ENCODE measurements at places on chromosomes 12 and 14. TPM values are rescaled to one million over a fixed set of nuclear protein-coding genes. Genes with fewer than 3 reads are reported as not detected.

STYX gene
- total RNA-seq, result 12.8 TPM

EID3 gene
- 4.4 TPM for total RNA-seq

MYH6 gene
- 3.4 TPM for total RNA-seq

OR6C2 gene
- not detected for total RNA-seq

NEDD1 gene
- total RNA-seq, result 17.8 TPM

OAS3 gene
- 47.4 TPM for total RNA-seq

- no peaks in the 10 kb centered on the region for H3K36me3 ChIP-seq
- no peak for DNase-seq
- no peak overlapping the region for H3K27ac ChIP-seq
Observed at GRCh38 chr12:98359856-98360255, 155.5 kb upstream of the TMPO start.

- peaks cover 23% of the 10 kb centered on the region for H3K36me3 ChIP-seq
- H3K4me3 ChIP-seq, result no peak overlapping the region
- no peak for DNase-seq
- no peak overlapping the region for H3K27ac ChIP-seq
- H3K27me3 ChIP-seq, result no peaks in the 10 kb centered on the region
Observed at GRCh38 chr12:50661300-50662115, 102.4 kb upstream of the ATF1 start.

DNA sequence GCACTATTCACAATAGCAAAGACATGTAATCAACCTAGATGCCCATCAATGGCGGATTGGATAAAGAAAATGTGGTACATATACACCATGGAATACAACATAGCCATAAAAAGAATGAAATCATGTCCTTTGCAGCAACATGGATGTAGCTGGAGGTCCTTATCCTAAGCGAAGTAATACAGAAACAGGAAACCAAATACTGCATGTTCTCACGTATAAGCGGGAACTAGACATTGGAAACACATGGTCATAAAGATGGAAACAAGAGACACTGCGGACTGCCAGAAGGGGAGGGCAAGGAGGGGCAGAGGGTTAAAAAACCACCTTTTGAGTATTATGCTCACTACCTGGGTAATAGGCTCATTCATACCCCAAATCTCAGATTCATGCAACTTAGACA, 234.1 kb upstream of the PLXNC1 start:
- no peak overlapping the region for H3K4me3 ChIP-seq
- H3K36me3 ChIP-seq, result no peaks in the 10 kb centered on the region
- H3K27me3 ChIP-seq, result no peaks in the 10 kb centered on the region
- H3K4me1 ChIP-seq, result no peaks in the 10 kb centered on the region

DNA sequence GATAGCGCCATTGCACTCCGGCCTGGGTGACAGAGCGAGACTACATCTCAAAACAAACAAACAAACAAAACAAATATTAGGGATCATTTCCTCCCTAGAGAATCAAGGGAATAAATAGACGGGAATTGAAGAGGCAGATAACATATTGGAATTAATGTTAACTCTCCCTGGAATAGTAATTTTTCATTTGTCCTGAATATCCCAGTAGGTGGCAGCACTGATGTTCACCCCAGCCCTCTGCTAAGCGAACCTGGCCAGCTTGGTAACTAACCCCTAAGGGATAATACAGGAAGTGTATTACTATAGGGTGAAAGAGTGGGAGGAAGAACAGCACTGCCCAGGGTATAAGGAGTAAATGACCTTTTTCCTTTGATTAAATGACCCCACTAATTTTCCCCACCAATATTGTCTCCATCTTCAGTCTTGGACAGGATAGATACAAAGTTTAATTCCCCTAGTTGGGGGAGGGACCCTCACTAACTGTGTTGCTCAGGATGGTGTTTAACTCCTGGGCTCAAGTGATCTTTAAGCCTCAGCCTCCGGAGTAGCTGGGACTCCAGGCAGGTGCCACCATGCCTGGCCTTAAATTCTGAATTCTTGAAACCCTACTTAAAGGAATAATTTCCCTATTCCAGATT, 40.5 kb downstream of the SLC2A14 start:
- DNase-seq, result no peak
- no peak overlapping the region for H3K27ac ChIP-seq
- peaks cover 6% of the 10 kb centered on the region for H3K27me3 ChIP-seq
- no peak overlapping the region for H3K4me3 ChIP-seq
- H3K4me1 ChIP-seq, result no peaks in the 10 kb centered on the region

DNA sequence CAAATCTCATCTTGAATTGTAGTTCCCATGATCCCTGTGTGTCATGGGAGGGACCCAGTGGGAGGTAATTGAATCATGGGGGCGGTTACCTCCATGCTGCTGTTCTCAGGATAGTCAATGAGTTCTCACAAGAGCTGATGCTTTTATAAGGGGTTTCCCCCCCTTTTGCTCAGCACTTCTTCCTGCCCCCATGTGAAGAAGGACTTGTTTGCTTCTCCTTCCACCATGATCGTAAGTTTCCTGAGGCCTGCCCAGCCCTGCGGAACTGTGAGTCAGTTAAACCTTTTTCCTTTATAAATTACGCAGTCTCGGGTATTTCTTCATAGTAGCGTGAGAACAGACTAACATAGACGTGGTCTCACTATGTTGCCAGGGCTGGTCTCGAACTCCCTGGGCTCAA, 56.1 kb upstream of the EIF5 start:
- H3K27me3 ChIP-seq, result peaks cover 67% of the 10 kb centered on the region
- no peak for DNase-seq
- H3K4me1 ChIP-seq, result peaks cover 16% of the 10 kb centered on the region
- no peaks in the 10 kb centered on the region for H3K36me3 ChIP-seq
- H3K4me3 ChIP-seq, result no peak overlapping the region

DNA sequence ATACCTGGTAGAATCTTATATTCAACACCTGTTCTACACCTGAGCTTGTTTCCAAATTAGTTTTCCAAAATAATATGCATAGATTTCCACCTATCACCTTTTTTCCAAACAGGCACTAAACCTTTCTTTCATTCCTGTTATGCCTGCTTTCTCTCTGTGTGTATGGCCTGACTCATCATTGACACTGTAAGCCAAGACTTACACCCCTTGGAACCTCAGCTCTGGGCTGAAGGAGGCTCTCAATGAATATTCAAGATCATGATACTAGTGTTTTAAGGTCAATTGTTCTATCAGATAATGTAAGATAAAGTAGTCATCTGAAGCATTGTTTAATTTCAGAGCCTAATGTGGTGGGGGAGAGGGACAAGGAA, 1193.3 kb downstream of the FLRT2 start:
- no peaks in the 10 kb centered on the region for H3K4me1 ChIP-seq
- H3K36me3 ChIP-seq, result no peaks in the 10 kb centered on the region
- no peaks in the 10 kb centered on the region for H3K27me3 ChIP-seq

DNA sequence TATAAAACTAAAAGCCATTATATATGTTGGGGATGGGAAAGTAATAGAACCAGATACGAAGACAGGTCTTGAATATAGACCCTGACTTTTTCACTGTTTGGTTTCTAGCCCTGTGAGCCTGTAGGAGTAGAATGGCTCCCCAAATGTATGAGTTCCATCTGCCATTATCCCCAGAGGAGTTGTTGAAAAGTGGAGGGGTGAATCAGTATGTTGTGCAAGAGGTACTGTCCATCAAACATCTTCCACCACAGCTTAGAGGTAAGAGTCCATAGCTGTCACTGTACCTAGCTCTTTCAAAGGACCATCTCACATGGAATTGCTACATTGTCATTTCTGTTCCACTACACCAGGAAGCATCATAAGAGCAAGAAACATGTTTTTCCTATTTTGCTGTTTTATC, 1.1 kb downstream of the NCAPD2 start:
- no peaks in the 10 kb centered on the region for H3K27me3 ChIP-seq
- H3K27ac ChIP-seq, result no peak overlapping the region
- H3K4me3 ChIP-seq, result peak overlapping the region; percentile 94
- H3K4me1 ChIP-seq, result peaks cover 17% of the 10 kb centered on the region
- peaks cover 30% of the 10 kb centered on the region for H3K36me3 ChIP-seq

DNA sequence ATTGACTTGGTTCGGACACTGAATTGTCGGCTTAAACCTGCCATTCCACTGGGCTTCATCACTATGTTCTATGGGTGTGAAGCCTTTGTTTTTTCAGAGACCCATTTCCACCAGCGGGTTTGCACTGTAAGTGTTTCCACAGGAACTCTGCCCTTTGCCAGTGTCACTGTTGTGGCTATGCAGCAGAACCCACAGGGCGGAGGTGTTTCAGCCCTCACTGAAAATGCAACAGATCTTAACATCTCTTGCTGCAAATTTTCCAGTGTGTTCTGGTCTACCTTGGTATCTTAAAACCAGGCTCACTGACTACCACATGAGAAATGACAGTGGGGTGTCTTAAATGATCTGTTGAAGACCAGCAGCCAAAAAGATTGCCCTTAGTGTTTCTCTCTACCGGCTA, 21.1 kb downstream of the PRKCH start:
- no peak overlapping the region for H3K4me3 ChIP-seq
- no peaks in the 10 kb centered on the region for H3K27me3 ChIP-seq
- no peak for DNase-seq

DNA sequence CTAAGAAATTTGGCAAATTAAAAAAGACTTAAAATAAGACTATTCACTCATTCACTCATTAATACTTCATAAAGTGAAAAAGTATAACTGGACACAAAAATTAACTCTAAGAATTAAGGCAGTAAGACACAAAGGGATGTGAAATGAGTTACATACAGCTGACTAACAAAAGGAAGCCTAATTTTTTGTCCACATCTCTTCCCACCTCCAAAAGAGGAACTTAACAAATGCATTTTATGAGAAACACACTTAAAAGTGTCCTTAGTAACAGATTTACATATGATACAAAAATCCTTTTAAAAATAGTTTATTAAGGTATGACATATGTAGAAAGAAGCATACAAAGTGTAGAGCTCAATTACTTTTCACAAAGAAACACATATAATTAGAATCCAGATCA, 88.9 kb downstream of the NUMB start:
- H3K36me3 ChIP-seq, result no peaks in the 10 kb centered on the region
- H3K4me3 ChIP-seq, result no peak overlapping the region
- no peak overlapping the region for H3K27ac ChIP-seq
- no peaks in the 10 kb centered on the region for H3K27me3 ChIP-seq

DNA sequence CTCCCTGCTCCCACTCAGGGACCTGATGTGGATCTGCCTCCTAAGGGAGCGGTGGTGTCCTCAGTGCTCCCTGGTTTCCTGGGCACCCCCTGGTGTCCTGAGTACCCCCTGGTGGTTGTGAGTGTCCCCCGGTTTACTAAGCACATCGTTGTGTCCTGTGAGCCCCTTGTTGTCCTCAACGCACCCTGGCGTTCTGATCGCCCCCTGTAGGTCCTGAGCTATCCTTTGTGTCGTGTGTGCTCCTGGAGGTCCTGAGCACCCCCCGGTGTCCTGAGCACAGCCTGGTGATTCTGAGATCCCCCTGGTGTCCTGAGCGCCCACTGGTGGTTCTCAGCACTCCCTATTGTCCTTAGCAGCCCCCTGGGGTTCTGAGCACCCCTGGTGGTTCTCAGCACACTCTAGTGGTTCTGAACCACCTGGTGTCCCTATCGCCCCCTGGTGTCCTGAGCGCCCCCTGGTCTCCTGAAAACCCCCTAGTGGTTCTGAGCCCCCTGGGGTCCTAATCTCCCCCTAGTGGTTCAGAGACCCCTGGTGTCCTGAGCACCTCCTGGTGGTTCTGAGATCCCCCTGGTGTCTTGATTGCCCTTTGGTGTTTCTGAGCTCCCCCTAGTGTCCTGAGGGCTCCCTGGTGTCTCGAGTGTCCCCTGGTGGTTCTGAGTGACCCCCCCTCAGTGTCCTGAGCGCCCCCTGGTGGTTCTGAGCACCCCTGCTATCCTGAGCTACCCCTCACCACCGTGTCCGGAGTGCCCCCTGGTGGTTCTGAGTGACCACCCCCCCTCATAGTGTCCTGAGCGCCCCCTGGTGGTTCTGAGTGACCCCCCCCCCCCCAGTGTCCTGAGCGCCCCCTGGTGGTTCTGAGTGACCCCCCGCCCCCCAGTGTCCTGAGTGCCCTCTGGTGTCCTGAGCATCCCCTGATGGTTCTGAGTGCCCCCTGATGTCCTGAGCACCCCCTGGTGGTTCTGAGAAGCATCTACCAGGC, 615.1 kb downstream of the TMEM121 start:
- H3K27me3 ChIP-seq, result no peaks in the 10 kb centered on the region
- H3K27ac ChIP-seq, result no peak overlapping the region
- no peaks in the 10 kb centered on the region for H3K36me3 ChIP-seq
- H3K4me1 ChIP-seq, result no peaks in the 10 kb centered on the region

GRCh38 chr14:93160353-93160801, 24.3 kb downstream of the MOAP1 start:
- H3K36me3 ChIP-seq, result no peaks in the 10 kb centered on the region
- H3K4me1 ChIP-seq, result no peaks in the 10 kb centered on the region
- H3K4me3 ChIP-seq, result no peak overlapping the region

DNA sequence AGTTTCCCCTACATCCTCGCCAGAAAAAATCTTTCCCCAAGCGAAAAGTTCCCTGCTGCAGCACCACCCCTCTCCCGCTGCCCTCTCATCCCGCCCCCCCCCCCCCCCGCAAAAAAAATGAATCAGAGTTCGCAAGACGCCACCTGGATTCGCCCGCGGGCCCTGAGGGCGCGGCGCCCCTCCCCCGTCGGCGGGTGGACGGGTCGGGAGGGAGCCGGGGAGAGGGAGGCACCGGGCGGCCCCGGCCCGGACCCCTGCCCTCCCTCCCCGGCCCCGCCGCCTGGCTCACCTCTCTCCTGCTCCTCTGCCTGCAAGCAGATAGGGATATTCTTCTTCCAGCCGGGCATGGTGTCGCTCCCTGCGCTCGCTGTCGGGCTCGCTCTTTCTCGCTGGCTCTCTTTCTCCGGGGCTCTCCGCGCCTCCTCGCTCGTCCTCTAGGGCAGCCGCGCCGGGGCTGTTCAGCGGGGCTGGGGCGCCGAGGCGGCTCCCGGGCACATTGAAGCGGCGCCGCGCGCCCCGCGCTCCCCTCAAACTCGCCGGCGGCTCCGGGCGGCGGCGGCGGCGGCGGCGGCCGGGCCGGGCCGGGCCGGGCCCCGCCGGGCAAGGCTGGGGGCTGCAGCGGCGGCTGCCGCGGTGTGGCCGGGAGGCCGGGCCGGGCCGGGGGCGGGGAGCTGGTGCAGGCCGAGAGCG, 200.3 kb upstream of the CAND1 start:
- peaks cover 34% of the 10 kb centered on the region for H3K27me3 ChIP-seq
- H3K4me3 ChIP-seq, result peak overlapping the region; percentile 57
- no peaks in the 10 kb centered on the region for H3K36me3 ChIP-seq
- H3K4me1 ChIP-seq, result no peaks in the 10 kb centered on the region
- DNase-seq, result peak; percentile 70
- no peak overlapping the region for H3K27ac ChIP-seq
